Hematopoietic multipotent progenitor cell treated with erythropoietin and hydrocortisone succinate and interleukin-3 and kit ligand, for 6 days (in vitro differentiated cells): ENCODE measurements at places on chromosomes 4 and X.

DNA sequence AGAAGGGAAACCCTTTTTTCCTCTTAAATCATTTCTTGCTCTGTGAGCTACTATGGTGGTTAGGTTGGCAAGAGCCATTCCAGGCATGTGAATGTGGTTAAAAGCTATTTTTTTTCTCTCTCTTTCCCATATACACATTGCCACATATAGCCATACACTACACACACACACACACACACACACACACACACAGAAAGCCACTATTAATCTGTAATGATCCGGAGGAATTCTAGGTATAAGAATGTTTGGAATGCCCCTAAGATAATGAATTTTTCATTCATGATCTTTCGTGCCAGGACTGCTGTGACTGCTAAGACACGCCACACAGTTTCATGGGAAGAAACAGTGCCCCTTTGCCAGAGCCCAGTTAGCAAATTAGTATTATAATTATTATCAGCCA lies 21.8 kb upstream of the TLL1 start:
- DNase-seq = no peak

DNA sequence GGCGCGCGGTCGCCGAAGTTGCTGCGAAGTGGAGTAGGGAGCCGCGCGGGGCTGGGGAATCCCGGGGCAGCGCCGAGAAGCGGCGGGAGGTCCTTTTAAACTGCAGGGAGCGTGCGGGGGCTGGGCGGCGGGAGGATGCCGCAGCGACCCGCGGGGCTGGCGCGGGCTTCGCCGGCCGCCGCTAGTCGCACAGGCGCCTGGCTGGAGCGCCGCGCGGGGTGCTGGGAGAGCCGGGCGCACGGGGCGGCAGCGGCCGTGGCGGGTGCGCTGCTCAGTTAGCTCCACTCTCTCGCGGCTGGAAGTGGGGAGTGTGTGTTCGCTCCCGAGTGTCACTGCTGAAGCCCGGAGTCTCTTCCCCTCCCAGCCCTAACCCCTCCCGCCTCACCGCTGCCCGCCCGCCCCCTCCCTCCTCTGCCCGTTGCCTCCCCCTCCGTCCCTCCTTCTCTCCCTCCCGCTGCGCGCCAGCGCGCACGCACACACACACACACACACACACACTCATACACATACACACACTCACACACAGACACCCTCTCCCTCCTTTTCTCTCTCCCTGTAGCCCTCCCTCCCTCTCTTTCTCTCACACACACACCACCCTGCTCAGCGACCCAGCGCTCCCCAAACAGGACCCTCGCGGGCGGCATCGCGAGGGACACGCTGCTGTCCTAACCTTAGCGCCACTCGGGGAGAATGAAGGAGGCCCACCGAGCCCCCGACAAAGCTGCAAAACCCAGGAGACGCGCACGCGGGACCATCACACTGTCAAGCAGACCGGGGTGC lies at the start of gene NDNF:
Gene NDNF (minus strand): TSS at position 312 of the 780 bp plus-strand sequence. CDS start 26,698 bp downstream, outside the sequence.
- peak; percentile 20 for DNase-seq

GRCh38 chrX:19682712-19683331 lies 167.5 kb upstream of the MAP3K15 start:
- DNase-seq = peak; percentile 66

GRCh38 chr4:105291925-105292324 lies 145.2 kb downstream of the TET2 start:
- no peak for DNase-seq
